Stimulated activated CD8-positive, alpha-beta memory T cell treated with anti-CD3 and anti-CD28 coated beads, Interleukin-7, amount 100 ng/mL, for 4 hours (primary cell): ENCODE measurements at places on chromosomes 13 and 19.

DNA sequence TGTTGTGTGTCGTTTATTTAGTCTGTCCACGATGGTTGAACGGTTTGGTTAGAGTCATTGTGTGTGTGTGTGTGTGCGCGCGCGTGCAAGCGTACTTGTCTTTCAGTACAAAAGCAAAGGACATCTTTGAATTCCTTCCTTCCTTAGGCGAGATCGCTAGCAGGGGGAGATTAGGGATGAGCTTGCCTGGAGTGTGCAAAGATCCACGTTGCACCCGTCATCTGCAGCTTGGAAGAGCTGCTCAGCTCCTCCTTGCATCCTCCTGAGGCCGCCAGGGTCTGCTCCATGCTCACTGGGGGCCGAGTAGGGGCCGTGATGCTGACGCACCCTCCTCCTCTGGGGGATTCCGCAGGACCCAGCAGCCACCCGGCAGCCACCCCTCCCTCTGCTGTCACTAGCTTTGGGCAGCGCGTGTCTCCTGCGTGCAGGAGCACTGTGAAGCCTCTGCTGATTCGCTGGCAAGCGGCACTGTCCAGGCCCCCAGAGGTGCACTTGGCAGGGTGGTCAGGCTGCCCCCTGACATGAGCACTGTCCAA is 137.3 kb downstream of the KDM4B start:
- DNase-seq, result no peak

DNA sequence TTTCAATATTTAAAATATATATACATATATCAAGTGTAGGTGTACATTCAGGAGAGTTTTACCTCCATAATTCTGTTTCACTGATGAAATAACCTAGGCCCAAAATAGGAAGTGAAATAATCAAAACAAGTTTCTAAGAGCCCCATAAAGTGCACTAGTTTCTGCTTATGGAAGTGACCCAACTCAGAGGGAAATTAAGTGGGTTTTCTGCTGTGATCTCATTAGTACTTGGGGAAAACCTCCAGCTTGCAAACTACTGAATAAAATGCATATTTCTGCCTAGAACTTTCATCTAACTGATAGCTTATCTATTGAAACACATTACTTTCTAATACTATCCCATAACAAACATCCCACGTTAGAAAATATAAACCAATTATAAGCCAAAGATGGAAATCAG is 45.4 kb upstream of the MIR17HG start:
- DNase-seq, result no peak

DNA sequence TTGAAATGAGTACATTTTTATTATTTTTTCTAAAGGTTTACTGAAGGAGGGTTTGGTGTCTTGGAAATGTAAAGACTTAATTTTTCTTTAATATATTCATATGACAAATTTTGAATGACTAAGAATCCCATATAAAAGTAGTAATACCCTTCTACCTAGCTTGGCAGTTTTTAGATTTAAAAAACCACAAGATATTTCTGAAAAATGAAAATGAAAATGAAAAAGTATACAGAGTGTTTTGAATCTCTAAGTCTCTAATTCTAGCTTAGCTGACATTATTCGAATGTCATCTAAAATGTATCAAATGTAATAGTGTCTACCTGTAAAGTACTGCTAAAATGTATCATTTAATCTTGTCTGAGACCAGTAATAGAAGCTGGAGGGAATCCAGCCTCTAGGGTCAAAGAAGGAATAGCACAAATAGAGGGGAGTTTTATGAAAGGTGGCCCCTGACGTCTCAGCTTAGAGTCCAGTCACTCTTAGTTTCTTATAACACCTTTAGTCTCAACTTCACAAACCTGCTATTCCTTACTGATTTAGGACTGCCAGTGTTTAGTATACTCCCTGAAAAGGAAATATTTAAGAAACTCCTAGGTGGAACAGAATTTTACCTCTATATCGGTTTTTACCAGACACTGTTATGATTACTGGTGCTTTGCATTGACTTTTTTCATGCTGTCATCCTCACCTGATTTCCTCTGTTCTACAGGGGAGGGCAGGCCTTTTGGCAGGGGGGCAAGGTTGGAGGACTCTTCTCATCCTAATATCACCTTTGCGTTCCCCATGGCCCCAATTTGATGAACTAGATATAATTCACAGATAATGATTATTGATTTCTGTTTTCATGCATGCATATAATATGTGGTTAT is 16.2 kb upstream of the MIR17HG start:
- DNase-seq, result no peak

DNA sequence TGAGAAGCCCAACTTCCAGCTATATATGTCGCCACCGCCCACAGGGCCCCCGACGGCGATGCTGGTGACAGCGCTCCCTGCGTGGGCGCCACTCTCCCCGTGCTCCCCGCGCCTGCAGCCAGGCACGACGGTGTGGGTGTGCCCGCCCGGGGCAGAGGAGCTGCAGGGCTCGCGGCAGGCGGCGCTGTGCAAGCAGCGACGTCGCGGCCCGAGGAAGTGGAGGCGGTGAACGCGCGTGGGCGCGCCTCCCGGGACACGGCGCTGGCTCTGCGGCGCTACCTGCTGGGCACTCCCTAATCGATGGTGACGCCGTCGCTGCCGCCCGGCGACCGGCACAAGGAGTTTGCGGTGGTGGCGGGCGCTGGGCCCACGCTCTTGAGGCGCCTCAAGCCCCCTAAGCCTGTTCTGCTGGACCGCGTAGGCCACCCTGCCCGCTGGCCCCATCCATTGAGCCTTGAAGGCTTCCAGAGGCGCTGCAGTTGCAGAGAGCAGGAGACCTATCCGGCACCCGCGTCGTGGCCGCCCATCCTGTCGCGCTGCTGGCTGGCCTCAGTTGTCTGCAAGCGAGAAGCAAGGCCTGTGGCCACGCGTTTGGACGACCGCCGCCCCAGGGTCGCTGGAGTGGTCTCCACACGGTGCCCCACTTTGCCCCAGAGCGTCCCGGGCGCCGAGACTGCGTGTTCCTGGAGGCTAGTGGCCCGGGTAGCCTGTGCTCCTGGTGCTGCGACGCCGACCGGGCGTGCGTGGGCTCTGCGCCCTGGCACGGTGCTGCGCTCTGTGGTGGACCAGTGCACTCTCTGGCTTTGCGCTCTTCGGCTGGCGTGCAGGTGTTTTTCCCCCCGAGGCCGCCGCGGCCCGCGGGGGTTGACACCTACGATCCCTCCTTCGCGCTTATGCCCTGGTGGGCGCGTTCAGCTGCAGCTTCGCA is 23.1 kb downstream of the LRFN3 start:
- DNase-seq, result peak; percentile 87

GRCh38 chr19:51258165-51259160 is 7.6 kb downstream of the SIGLECL1 start:
- DNase-seq, result no peak

GRCh38 chr13:98525456-98526181 is 51.3 kb downstream of the STK24 start:
- no peak for DNase-seq

GRCh38 chr19:14767466-14767971 is 10.8 kb downstream of the ADGRE2 start:
- DNase-seq, result no peak

- no peak for DNase-seq
Observed at GRCh38 chr13:91399189-91400062, 1.0 kb downstream of the GPC5 start.

DNA sequence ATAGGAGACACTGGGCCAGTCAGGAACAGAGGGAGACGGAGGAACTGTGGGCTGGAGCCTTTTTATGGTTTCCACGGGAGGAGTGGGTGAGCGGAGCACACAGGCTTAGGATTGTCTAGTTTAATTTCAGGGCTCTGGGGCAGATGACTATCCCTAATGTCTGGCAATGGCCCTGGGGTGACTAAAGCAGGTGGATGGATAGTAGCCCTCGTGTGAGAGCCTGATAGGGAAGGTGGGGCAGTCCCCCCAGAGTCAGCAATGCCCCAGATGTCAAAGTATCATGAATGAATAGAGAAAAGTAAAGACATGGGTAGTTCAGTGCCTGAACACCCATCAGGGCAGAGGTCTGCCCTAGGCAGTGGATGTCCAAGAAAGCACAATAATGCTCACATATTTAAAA is 94.2 kb downstream of the ZDHHC20 start:
- DNase-seq, result no peak

DNA sequence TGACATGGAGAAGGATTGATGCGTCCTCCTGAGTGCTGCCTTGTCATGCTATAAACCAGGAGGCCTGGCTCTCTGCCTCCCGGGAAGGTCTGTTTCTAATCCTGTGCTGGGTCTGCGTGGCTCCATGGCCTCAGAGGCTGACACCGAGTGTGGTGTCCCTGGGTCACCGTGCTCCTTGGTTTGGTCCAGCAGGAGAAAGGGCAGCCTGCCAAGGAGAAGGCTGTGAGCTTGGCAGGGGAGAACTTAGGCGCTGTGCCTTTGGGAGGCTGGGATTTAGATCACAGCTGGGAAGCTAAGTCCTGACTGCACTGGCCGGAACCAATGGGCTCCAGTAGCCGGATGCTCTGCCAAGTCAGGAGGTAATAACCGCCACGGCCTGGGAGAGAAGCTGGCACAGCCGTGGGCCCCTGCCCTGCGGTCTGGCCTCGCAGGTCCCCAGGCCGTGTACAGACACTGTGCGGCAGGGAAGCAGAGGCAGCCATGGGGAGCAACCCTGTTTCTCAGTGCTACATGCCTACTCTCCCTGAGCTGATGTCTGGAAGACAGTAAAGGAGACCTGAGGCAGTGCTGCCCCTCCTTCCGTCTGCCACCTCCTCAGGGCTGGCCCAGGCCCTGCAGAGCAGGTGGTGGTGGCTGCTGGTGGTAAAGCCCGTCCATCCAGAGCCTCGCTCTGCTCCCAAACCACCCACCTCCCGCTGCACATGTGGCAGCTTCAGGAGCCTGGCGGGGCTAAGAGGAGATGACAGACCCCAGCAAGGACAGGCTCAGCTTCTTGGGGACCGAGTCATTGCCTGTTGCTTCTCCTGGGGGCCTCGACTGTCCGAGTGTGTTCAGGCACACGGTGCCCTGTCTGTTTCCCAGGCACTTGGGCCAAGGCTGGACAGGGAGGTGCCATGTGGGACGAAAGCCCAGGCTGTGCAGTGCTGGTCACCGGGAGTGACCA is 44.9 kb downstream of the C13orf46 start:
- DNase-seq, result no peak

GRCh38 chr13:114024603-114025404 is 50.9 kb upstream of the C13orf46 start:
- DNase-seq, result no peak
